ENCODE measurements at places on chromosomes 13 and 19.

GRCh38 chr19:16180611-16181010 is 4.6 kb upstream of the FAM32A start:
- DNase-seq: no peak

- no peak for DNase-seq
Observed at GRCh38 chr13:27500806-27501534, 50.6 kb upstream of the MTIF3 start.

GRCh38 chr13:41746259-41746658 is 214.7 kb downstream of the VWA8 start:
- DNase-seq: no peak

DNA sequence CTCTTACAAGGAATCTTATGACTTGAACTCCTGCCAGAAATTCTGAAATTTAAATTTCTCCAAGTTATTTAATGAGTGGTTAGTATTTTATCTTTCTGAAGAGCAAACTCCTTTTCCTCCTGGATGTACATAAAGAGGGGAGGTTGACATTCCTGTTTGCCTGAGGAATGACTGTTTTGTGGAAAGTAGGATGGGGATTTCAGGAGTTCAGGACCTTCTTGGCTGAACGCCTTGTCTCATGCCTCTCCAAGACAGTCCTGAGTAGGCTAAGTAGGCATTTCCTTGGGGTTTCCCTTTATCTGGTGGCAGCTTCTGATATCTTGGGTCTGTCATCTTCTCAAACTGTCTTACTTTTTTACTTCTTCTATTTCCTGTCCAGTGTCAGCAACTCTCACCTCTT is 356.6 kb downstream of the TDRD3 start:
- DNase-seq: no peak

DNA sequence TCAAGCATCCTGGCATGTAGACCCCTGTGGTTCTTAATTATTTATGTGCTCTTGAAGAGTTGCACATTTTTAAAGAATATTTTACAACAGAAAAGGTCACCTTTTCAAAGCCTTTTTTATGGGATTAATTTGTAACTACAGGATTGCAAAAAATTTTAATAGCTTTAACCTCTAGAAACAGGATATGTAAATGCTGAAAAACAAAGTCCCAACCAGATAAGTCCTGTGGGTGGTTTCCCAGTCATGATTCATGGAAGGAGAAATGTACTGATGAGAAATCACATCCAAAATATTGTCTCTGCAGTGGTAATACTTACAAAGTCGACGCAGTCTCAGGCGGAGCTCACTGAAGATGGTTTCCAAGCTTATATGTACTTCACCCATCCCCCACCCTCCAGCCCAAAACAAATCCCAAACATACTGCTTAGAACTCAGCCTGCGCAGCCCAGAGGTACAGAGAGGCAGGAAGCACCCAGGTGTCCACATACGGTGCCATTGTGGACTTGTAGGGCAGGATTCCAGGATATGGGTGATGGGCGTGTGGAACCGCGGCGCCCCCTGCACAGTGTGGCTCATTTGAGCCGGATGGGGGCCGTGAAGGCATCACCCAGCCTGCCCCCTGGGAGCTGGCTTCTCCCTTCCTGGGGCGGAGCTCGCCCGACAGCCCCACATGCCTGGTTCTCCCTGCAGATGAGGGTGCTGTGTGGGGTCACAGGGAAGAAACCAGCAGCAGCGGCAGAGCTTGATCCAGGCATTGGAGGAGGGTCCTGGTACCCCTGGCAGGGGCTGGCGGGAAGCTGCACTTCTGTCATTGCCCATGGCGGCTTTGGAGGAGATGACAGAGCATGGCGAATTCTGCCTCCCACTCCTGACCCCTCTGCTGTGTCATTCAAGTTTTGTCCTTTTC is 101.2 kb downstream of the ATP11A start:
- DNase-seq: no peak

DNA sequence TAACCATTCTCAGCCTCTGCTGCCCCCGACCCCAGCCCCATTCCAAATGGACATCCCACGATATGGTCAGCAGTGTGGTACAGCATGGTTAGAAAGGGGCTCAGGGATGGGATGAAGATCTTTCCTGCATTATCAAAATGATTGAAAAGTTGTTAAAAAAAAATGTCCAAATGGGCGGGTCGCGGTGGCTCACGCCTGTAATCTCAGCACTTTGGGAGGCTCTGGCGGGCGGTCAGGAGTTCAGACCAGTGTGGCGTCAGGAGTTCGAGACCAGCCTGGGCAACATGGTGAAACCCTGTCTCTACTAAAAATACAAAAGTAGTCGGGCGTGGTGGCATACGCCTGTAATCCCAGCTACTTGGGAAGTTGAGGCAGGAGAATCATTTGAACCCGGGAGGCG is 54.3 kb upstream of the ZNF254 start:
- DNase-seq: no peak

DNA sequence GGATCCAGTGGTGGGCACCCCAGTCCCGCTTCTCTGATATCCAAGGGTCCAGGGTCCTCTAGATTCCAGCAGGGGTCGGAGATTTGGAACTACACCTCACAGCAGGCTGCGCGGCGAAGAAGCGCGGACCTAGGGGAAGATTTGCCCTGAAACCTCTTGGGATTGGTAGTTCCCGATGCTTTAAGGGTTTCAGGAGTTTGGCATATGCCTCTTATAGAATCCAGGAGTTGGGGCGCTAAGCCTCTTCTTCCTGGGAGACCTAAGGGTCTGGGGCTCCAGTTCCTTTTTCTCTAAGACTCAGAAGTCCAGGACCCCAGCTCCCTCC is 349 bp downstream of the BCL2L12 start:
- DNase-seq: no peak
